ENCODE measurements at places on chromosomes 2 and 18.

- DNase-seq = no peak
Observed at GRCh38 chr2:204109681-204110080, 173.1 kb downstream of the ICOS start.

- DNase-seq = no peak
Observed at GRCh38 chr2:88131201-88131998, 3.5 kb upstream of the FABP1 start.

GRCh38 chr2:204946892-204947291 is 401.6 kb downstream of the PARD3B start:
- DNase-seq = no peak

- DNase-seq = no peak
Observed at GRCh38 chr2:109159096-109159495, 30.1 kb downstream of the SH3RF3 start.

DNA sequence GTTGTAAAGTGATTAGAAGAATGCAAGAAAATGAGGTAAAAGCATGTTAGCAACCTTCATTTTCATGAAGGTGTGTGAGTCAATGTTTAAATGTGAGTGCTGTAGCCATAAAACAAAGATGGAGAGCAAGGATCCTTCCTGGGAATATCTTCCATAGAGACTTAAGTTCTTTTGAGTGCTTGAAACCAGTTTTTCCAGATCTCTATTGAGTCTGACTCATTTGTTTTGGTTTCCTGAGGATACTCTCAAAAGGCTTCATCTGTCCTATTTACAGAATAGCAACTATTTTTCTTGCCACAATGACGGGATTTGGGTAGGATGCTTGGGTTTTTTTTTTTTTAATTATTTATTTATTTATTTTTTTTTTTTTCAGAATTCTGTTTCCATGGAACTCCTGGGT is 45.9 kb upstream of the ASB1 start:
- DNase-seq = no peak

DNA sequence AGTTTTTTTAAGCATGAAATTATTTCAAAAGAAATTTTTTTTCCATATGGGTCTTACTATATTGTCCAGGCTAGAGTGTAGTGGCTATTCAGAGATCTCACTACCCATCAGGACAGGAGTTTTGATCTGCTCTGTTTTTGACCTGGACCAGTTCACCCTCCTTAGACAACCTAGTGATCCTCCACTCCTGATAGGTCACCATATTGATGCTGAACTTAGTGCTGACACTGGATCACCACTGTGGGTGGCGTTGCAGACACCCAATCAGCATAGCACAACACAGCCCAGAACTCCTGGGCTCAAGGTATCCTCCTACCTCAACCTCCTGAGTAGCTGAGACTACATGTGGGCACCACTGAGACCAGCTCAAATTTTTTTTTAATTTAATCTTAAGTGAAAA is 8.2 kb downstream of the OLA1 start:
- no peak for DNase-seq

Measured in stimulated activated CD8-positive, alpha-beta memory T cell treated with anti-CD3 and anti-CD28 coated beads, Interleukin-15, amount 100 ng/mL, for 24 hours (primary cell).